ENCODE measurements at places on chromosomes 11 and 22.

DNA sequence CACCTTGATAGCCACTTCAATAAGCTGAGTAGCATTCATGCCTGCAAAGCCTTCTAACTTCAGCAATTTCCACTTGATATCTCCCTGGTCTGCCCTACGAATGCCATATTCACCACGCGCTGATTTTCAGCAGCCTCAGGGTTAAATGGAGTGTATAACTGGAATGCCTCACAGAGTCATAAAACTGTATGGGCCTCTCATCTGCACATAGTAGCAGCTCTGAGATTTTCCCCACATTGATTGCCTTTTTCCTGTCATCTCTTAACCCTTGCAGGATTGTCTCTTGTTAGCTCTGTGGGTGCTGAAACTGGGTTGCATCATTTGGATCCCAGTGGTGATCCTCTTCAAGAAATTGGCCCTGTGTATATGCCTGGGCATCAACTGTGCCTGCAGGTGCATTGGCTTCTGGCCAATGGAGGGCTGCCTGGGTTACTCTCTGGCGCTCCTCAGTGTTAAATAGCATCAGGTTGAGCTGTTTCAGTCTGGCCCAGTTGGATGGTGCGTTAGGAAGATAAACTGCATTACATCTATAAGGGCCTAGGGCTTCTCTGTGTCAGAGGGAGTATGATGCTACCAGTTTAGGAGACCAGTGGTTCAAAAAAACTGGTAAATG lies 17.4 kb upstream of the GLYATL1 start:
- no peak for DNase-seq

DNA sequence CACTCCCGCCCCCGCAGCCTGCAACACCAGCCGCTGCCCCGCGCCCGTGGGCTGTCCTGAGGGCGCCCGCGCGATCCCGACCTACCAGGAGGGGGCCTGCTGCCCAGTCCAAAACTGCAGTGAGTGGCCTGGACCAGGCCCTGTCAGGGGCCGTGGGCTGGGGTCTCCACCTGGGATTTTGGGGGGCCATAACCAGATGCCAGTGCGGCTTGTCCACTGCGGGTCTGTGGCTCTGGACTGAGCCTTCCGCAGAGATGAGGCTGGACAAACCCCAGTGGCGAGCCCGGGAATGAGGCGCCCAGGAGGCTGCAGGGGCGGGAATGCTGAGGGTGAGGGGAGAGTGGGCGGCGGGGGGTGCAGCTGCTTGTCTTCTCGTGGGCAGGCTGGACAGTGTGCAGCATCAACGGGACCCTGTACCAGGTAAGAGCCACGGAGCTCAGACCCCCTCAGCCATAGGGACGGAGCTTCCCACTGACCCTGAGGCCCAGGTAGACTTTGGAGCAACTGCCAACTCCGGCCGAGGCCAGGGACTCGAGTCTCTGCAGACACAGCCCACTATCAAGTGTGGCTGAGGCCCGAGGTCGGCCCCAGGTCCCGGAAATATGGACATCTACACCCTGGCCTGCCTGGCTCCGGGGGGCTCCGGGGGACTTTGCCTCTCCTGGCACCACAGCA lies 24.8 kb upstream of the MUC5B start:
- no peak for DNase-seq

GRCh38 chr11:58530236-58530635 lies 22.3 kb upstream of the OR5B21 start:
- DNase-seq = no peak

DNA sequence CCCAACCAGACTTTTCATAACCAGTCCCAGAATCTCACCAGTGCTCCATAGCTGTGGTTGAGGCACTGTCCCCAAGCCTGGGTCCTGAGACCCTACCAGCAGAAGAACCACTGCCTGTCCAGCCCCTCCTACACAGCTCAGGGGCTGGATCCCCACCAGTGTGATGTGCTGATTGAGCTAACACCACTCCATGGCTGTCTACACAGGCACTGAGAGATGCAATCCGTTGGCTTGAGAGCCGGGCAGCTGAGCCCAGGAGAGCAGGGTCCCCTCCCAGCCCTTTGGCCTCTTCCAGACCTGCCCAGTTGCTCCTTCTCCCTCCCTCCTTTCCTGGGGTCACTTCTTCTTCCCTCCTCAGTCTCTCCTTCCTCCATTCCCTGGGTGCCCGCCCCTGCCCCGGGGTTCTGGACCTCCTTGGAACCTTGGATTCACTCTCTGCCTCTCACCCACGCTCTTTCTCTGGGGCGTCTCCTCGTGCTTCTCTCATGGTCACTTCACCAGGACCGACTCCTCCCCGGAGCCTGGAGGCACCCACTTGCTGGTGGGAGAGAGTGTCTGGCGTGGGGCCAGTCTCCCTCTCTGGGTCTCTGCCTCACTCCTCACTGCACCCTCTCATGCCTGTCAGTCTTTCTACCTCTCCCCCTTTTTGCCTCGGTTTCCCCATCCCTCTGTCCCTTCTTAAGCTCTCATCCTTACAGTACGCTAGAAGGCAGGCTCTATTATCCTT lies 706 bp upstream of the SCYL1 start:
- peak; percentile 76 for DNase-seq

- DNase-seq = no peak
These were observed 29.8 kb upstream of the NFAM1 start for GRCh38 chr22:42462016-42462415.

- DNase-seq = no peak
These were observed 45.4 kb downstream of the TIMP3 start for GRCh38 chr22:32846780-32847491.

- no peak for DNase-seq
These were observed 265.4 kb downstream of the MIAT start for GRCh38 chr22:26922806-26923205.

DNA sequence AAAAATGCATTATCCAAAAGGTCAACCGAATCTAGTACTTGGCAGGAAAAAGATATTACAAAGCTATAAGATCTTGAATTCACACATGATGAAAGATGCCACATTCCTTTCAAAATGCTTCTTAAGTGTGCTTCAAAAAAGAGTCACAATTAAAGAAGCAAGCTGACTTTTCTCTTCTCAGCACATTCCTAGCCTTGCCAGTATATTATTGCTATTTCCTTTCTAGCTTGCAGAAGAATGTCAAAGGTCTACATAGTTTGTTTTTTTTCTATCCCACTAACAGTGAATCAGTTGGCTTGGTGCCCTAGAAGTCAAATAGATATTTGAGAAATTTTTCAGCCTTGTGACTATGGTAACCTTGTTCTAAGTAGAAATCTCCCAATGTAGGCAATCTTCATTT lies 56.8 kb downstream of the GUCY1A2 start:
- DNase-seq = no peak

DNA sequence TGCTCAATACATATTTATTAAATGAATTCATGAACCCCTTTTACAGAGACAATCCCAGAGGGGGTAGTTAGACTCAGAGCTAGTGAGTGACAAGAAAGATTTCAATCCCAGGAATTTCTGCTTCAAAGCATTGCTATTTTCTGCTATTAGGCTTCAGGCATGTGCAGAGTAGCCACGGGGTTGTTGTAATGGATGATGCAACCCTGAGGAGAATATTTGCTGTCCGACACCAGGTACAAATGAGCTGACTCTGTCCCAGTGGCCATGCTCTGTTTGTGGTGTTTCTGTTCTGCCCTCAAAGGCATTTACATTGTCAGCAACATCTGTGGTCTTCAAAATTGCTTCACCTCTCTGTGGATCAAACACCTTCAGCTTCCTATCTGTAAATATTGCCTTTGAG lies 102.6 kb downstream of the CSNK2A3 start:
- DNase-seq = no peak

- DNase-seq = no peak
These were observed 7.5 kb downstream of the SERPING1 start for GRCh38 chr11:57605028-57605420.

- no peak for DNase-seq
These were observed 415.2 kb downstream of the TENM4 start for GRCh38 chr11:79025622-79026021.

DNA sequence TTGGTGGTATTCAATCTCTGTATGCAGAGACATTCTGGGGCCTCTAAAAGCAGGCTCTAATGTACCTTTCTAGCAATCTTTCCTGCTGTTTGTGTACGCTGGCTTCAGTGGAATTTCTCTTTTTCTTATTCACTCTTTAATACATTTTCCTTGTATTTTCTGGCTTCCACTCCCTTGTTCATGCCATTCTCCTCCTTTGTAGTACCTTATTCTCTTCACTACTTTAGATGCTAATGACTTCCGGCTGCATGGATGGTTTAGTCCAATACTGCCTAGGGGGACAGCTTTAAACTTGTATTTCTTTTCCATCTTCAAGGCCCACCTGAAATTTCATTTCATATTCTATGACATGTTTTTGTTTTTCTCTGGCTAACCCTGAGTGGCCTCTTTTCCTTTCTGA lies 40.2 kb downstream of the DDX10 start:
- no peak for DNase-seq

GRCh38 chr11:3192511-3193372 lies 25.9 kb downstream of the MRGPRG start:
- no peak for DNase-seq

All from left lung (tissue), 14 donors.